Left lung (tissue), 14 donors: ENCODE measurements at places on chromosomes 12 and 14. TPM values are rescaled to one million over a fixed set of nuclear protein-coding genes. Genes with fewer than 3 reads are reported as not detected.

DNA sequence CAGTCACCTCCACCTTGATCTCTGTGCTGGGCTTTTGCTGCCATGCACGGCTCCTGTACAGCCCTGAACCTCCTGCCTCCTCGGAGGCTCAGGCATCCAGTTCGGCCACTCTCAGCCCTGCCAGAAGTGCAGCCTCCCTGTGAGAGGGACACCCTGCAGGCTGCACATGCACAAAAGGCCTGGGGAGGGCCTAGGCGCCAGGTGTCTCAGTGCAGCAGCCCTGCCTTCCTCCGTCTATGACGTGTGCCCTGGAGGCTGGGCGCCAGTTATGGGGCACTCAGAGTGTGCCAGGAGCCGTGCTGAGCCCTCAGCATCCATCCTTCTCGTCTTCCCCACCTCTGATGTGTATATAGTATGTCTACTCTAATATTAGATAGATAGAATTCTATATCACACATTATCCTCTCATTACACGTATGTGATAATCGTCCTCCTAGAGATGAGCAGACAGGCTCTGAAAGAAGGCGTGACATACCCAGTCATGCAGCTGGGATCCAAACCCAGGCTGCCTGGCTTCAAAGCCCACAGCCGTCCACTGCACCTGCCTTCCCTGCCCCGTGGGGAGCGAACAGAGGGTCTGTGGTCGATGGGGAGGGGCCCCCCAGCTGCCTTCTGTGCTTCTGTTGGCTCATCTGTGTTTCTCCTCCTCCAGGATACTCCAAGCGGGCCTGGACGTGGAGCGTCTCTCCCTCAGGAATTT is 101.1 kb downstream of the B4GALNT3 start:
- DNase-seq, result no peak

MAP1LC3B2 gene
- not detected for total RNA-seq

DNA sequence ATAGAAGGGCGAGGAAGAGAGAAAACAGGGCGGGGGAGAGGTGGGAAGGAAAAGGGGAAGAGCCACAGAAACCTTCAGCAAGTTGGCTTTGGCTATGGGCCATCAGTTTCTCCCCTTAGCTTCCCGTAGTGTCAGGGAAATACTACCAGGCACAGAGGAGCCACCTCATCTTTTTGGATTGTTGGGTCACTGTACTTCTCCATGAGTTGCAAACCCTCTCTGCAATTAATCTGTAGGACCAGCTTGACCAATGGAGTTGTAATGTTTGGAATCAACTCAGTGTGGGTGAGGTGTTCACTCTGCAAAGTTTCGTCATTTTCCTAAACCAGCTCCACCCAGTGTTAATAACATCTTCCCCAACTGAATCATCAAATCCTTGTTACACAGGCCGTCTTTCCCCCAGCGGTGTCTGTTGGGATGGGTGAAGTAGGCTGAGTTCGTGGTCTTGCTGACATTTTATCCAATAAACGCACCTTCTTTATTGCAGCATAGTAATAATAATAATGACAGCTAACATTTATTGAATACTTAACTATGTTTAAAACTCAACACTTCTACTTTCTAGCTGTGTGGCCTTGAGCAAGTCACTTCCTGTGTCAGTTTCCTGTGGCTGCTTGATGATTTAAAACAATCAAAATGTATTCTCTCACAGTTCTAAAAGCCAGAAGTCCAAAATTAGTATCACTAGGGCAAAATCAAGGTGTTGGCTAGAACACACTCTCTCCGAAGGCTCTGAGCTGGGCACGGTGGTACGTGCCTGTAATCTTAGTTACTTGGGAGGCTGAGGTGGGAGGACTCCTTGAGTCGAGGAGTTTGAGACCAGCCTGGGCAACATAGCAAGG is 8.1 kb upstream of the GLTP start:
- no peak for DNase-seq

RAD52 gene
- total RNA-seq, result 16.3 TPM

- DNase-seq, result no peak
Observed at GRCh38 chr14:99679996-99680395, 4.1 kb upstream of the CYP46A1 start.

DNA sequence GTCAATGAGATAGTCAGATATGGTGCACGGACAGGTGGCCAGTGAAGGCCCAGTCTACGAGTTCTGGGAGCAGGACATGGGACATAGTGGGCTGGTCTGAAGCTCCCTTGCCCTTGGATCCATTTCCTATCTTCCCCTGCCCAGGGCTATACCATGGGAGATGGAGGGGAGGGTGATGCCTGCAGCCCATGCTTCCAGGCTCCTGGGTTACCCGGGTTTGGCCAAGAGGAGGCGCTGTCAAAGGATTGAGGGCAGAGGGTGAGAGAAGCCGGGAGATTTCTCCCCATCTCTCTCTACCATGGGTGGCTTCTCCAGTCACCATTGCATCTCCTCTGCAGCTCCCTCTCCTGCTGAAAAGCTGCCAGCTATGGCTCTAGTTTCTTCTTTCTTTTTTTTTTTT is 52.8 kb upstream of the LHX5 start:
- DNase-seq, result no peak

TAS2R31 gene
- total RNA-seq, result 2.1 TPM

RNASE2 gene
- total RNA-seq, result 3.8 TPM

AMHR2 gene
- not detected for total RNA-seq

DNA sequence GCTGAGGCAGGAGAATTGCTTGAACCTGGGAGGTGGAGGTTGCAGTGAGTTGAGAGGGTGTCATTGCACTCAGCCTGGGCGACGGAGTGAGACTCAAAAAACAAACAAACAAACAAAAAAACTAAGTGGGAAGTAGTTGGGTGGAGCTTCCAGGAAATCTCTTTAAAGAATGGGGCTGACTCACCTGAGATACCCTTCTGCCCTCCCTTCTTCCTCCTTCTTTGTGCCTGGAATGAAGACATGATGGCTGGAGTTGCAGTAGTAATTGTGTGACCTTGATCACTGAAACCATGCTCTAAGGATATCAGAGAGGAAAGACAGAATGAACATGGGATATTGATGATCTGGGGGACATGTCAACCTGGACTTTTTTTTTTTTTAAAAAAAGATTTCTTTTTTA is 87.6 kb upstream of the MED13L start:
- DNase-seq, result no peak

IL31 gene
- not detected for total RNA-seq

DNA sequence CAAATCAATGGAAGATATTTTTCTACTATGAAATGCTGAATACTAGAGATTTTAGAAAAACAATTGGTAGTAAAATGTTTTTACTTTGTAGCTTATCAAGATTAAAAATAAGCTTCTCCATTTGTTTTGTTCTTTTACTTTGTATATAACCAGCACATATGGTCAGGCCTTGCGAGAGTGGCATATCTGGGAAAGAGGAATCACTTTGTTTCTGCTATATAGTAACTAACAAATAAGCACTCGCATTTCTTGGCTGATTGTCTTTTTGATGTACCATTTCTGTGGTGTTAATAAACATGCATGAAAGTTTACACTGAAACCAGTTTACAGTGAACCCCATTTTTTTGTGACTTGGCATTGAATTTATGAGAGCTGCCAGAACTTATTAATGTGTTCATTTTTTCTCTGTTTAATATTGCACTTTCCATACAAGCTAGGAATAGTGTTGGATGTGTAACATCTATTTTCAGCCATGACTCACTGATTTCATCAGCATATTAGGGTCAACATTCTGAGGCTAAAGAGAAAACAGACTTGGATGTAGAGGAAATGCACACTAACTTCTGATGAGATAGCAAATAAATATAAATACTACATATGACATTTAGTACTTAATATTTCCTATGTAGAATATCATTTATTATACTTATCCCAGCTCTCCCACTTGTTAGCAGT is 635.5 kb downstream of the KCNH5 start:
- DNase-seq, result peak; percentile 19

PLXNC1 gene
- total RNA-seq, result 55.9 TPM

- no peak for DNase-seq
Observed at GRCh38 chr12:115149279-115149678, 465.3 kb upstream of the TBX3 start.

DNA sequence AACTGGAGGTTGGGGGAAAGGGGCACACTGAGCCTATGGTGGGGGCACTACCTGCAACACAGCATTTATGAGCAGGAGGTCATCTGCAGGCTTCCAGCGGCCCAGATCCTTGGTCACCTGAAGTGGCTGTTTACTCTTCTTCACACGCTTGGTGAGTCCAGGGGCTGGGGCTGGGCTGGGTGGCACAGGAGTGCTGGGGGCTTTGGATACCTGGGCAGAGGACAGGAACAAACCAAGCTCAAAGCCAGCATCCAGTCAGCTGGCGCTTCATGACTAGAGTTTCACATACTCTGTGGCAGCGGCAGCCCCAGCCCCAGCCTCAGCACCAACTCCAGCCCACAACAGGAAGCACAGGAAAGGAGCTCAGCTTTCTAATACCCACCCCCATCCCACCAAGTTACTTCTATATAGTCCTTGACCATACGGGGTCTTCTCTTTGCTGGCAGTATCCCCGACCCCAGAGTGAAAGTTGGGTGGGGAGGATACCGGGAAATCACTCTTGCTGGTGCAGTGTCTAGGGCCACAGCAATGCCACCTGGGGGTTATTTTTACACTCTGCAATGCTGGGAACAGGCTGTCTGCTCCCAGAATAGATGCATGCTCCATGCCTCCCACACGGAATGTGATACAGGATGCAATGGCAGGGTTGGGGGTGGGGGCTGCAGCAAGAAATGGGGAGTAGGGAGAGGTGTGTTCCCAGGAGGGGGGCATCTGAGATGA is 3.1 kb downstream of the MCRS1 start:
- peak; percentile 61 for DNase-seq

SYNDIG1L gene
- total RNA-seq, result 0.87 TPM

- DNase-seq, result no peak
Observed at GRCh38 chr12:51869931-51870330, 18.0 kb upstream of the ANKRD33 start.

LMO3 gene
- 228 TPM for total RNA-seq

DNA sequence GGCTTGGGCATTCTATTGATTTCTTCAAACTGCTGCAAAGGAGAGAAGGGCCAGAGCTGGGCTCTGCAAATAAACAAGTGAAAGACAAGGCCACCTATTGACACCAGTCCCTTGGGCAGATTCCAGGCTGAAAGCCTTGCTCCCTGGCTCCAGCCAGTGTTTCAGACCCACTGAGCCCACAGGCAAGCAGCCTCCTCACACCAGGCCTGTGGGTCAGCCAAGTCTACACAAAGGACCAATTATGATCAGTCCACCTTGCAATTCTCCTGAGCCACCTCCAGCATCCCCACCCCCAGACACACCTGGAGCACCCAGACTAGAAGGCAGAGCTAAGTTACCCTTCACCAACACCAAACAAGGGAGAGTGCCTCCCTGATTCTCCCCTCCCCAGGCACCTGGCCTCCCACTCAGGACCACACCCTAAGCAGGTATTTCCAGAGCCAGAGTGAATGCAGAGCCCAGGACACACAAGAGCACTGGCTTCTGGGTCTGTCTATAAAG is 13.8 kb downstream of the ACTN1 start:
- DNase-seq, result no peak

GRCh38 chr12:6336079-6336888 is 5.6 kb downstream of the TNFRSF1A start:
- peak; percentile 95 for DNase-seq

DNA sequence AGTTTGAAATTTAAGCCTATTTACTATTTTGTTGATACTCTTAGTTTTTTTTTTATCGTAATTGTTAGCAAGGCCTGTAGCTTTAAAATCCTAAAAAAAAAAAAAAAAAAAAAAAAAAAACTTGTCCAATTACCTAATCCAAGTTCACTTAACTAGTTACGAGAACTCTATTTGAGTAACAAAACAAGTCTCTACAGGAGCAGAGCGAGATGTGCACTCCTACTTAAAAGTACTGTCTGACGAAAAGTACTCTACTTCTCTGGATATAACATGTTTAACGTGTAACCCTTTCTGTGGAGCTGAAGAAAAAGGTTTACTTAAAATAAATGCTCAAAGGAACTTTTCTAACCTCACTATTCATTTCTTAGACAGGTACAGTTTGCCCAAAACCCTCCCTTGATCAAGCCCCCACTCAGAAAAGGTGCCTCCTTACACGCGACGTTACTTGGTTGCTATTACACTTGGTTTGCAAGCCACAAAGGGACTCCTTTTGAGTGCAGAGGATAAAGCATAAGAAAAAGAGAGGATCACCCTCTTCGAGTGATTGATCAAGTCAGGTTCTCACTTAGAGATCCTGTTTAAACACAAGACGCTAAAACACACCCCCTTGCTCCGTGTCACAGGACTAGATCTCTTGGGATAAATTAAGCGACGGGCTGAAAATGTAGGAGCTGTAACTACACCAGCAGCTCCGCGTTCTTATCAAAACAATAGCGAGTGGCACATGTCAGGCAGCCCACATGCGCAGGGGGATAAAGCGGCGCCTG is 2.2 kb downstream of the BAZ1A start:
- no peak for DNase-seq

DNA sequence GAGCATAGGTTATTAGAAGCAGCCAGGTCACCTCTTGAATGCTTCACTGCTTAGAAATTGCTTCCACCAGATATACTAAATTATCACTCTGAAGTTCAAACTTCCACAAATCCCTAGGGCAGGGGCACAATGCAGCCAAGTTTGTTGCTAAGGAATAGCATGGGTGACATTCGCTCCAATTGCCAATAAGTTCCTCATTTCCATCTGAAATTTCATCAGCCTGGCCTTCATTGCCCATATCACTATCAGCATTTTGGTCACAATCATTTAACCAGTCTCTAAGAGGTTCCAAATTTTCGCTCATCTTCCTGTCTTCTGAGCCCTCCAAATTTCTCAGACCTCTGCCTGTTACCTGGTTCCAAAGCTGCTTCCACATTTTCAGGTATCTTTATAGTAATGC is 356.1 kb downstream of the DAD1 start:
- no peak for DNase-seq

DNA sequence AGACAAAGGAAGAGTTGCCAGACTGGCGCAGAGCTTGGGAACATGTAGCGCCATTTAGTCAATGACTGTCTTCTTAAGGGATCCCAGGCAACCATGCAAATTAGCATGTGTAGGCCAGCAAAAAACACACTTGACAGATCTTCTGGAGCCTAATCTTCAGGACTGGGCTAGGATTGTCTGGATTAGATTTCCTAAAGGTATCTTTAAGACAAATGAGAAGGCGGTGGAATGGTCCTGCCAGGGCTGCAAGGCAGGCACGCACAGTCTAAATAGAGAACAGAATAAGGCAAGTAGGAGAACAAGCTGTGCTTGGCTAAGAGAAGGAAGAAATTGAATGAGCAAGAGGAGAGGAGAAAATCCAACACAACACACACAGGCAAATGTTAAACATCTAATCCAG is 80.0 kb downstream of the CIT start:
- no peak for DNase-seq

DNA sequence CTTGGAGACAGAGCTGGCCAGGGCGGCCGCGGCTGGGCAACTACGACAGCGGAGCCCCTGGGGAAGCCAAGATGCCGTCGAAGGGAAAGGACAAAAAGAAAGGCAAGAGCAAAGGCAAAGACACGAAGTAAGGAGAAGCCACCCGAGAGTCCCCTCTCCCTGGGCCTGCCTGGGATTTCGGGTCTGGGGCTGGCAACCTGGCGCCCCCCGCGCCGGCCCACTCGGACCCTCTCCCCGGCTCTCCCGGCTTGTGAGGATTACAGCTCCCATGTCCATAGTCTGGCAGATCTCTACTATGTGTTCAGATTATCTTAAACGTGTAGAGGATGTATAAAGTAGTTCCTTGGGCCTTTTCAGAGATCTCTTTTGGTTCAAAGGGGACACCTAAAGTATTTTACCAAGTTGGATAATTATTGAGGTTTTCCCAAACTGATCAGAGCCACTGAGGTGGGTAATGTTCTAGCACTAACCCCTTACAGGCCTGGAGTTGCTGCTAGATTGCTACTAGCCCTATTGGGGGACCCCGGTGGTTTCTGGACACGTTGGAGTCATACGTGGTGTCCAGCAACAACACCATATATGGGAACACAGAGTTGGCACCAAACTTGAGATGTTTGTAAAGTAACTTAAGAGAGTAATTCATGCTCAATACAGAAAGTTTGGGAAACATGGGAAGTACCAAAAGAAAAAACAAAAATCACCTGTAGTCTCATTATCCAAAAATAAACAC is 424 bp downstream of the BBOF1 start:
- DNase-seq, result no peak
